ENCODE measurements at places on chromosomes 12 and 14.

- no peak for DNase-seq
These were observed 91.5 kb downstream of the TMTC1 start for GRCh38 chr12:29692237-29692636.

DNA sequence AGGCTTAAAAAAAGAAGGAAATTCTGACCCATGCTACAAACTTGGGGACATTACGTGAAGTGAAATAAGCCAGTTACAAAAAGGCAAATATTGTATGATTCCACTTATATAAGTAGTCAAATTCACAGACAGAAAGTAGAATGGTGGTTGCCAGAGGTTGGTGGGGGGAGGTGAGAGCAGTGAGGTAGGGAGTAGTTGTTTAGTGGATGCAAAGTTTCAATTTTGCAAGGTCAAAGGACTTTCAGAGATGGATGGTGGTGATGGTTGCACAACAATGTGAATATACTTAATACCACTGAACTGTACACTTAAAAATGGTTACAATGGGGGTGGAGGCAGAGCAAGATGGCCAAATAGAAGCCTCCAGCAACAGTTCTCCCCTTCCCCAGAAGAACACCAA lies 86.2 kb upstream of the PLXNC1 start:
- DNase-seq: no peak

DNA sequence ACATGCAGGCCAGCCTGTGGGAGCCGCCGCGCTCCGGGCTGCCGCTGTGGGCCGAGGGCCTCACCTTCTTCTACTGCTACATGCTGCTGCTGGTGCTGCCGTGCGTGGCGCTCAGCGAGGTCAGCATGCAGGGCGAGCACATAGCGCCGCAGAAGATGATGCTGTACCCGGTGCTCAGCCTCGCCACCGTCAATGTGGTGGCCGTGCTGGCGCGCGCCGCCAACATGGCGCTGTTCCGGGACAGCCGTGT lies 2.9 kb downstream of the TMEM121 start:
- DNase-seq: no peak

DNA sequence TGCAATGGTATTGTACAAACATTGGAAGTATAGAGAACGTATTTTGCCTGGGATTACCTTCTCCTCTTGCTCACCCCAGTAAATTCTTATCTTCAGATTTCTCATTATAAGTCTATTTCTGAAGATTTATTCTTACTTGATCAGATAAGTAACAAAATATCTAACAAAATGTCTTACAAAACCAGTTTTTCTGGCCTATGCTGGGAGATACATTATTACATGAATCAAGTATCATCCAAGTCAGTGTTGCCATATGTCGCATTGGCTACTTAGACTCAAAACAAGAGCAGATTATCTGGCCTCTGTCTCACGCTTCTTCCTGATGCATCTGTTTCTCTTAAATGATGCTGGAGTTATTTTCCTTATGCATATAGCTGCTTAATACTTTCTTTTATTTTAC lies 408.5 kb downstream of the CCER1 start:
- DNase-seq: no peak

DNA sequence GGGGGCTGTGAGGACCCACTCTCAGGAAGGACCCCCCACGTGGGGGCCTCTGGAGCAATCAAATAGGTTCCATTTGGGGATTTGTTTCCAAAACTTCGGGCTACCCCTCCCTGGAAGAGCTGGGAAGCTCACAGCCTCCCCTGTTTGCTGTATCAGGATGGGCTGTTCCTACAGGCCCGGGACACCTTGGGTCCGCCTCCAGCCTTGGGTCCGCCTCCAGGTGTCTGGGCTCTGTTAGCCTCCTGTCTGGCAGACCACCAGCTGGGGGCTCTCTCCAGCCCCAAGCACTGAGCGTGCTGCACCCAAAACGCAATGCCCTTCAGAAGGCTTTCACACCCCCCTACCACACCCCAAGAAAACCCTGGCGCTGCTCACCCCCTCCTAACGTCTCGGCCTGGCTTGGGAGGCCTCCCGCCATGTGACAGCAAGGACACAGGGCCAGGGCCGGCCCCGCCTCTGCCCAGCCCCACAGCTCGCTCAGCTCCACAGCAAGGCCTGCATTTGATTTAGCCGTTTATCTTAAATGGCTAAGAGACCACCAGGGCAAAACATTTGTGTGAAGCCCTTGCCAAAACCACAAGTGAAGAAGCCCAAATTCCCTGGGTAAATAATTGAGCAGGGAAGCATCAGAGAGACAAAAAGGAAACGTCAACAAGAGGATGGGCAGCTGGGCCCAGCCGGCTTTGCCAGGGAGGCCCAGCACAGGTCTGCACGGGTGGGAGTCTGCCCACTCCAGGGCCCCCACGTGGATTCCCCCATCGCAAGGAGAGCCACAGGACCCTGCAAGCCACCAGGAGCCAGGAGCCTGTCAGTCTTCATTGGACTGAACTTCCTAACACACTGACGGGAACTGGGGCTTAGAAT lies 39.9 kb downstream of the BCL11B start:
- no peak for DNase-seq

DNA sequence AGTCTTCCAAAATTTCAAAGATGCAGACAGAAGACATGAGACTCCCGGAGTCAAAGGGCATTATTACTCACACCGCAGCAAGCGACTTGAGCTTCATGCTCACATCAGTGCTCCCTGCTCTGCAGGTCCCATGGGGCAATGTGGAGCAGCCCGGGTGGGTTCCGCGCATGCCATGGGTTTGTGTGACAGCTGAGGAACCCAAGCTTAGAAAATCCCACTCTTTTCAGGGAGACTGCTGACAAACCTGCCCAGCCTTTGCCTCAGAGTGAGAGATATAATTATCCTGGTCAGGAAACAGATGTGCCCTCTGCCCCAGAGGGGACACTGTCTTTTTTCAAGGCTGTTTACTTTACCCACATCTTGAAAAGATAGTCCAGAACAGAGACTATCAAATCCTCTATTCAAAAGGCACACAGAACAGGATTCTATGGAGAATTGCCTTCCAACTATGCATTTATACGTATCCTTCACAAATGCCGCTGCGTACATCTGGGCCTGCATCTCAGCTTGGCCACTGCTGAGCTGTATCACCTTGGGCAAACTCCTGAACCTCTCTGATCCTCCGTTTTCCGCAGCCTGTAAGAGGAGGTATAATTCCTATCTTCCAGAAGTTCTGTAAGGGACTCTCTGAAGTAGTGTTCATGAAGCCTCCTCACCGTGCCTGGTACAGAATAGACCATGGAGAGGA lies 16.0 kb downstream of the C14orf132 start:
- DNase-seq: no peak

- DNase-seq: no peak
These were observed 53.5 kb upstream of the DUSP6 start for GRCh38 chr12:89405626-89406345.
